NCI-H446 (cell line): ENCODE measurements at places on chromosomes 3 and 15.

- no peak for DNase-seq
These were observed 23.7 kb downstream of the HDC start for GRCh38 chr15:50241684-50242450.

DNA sequence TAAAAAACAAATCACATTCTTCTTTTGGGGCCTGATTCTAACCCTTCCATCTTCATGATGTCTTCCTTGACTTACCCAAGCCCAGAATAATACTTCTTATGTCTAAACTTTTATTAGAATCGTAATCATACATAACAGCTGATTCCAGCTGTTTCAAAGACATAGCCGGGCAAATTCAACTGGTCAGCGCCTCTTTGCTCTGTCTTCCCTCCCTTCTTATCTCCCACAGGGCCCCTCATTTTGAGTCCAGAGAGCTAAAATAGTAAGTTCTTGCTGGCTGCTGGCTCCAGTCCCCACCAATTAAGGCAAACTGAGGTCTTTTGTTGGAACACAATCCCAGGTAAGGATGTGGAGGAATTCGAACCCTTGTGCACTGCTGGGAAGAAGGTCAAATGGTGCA lies 108.6 kb downstream of the ADCY5 start:
- no peak for DNase-seq

DNA sequence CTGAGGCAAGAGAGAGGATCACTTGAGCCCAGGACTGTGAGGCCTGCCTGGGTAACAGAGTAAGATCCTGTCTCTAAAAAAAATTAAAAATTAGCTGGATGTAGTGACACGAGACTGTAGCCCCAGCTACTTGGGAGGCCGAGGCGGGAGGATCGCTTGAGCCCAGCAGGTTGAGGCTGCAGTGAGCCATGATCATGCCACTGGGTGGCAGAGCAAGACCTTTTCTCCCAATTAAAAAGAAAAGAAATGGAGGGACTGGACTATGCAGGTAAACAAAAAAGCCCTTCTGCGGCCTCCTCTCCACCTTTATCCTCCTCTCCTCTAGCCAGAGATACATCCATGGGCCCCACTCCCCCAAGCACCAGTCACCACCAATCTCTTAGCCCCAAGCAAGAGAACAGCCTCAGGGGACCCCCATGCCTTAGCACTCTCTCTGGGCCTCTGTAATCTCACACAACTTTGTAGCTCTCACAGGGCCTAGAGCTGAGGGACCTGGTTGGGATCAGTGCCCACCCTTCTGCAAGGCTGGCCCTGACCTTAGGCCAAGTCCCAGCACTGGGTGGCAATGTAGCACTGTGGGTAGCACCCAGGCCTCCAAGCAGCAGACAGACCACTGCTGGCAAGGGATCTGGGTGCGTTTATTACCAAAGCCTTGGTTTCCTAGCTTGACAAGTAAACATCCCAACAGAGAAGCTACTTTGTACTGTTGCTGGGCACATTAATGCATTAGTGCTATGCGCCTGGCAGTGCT lies 43.4 kb downstream of the FAM174B start:
- DNase-seq, result no peak

DNA sequence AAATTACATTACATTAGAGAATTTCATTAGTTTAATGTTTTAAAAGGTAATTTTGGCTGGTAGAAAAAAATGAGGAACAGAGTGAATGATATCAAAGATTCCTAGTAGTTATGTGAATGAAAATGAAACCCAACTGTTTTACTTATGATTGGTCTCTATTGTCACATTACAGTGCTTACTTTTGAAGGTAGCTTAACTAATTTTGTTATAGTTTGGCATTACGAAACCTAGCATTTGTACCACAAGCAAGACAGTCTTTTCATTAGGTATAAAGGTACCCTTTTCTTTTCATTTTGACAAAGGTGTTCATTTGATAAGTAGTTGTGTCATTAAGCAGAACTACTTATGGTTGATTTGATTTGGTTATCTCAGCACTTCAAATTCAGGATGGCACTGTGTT lies 6.9 kb downstream of the SELENOT start:
- DNase-seq, result no peak

- DNase-seq, result peak; percentile 22
These were observed 208.3 kb upstream of the PLSCR5 start for GRCh38 chr3:146813496-146813895.

DNA sequence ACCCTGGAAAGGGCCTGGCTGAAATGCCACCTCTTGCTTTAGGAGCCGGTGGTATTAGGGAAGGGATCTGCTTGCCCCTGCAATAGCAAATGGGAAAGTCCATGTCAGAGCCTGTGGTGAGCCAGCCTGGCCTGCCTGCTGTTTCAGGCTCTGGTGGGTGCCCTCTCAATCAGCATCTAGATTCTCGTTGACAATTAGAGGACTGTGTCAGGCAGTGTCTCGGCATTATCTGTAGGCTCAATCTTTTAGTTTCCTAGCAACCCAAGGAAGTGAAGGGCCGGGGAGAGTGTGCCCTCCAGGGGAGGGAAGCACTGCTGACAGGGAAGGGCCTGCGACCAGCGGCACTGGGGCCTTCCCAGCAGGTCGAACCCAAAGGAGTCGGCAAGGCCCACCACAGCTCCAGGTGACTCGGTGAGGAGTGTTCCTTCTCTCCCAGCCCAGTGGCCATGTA lies 42.1 kb downstream of the TLE3 start:
- no peak for DNase-seq

DNA sequence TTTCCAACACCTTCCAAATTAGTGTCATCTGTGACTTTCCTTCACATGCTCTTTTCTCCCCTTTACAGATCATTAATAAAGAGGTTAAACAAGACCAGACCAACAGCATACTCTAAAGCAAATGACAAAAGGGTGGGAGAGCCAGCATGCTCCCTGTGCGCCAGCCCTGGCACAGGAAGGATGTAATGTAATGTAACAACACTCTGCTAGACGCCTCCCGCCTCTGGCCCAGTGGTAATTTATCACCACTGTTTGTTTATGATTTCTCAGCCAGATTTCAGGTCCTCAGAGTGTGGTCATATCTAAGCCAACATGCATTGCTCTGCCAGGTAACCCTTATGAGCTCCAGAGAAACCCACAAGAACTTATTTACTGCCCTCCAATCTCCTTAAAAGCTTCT lies 189.5 kb upstream of the WNT5A start:
- DNase-seq, result no peak
